MCF 10A (cell line): ENCODE measurements at places on chromosomes 6 and 20. TPM values are rescaled to one million over a fixed set of nuclear protein-coding genes. Genes with fewer than 3 reads are reported as not detected.

The NKX2-2 gene
- not detected in 2 replicates for total RNA-seq

The CCM2L gene
- total RNA-seq, result not detected in 2 replicates

The PCSK2 gene
- total RNA-seq, result not detected in 2 replicates

The RAB44 gene
- total RNA-seq, result 0.09 TPM in 1 of 2 replicates, not detected in the other

The SNX9 gene
- total RNA-seq, result 33.1 and 37.4 TPM in 2 replicates

The ADAM33 gene
- not detected in 2 replicates for total RNA-seq

The MEA1 gene
- 71.8 and 79.9 TPM in 2 replicates for total RNA-seq

The VSTM2L gene
- total RNA-seq, result 15.6 and 16.4 TPM in 2 replicates

The WFDC10B gene
- total RNA-seq, result not detected in 2 replicates

The RNF182 gene
- total RNA-seq, result not detected in 2 replicates

The SEMG1 gene
- not detected in 2 replicates for total RNA-seq

The HLA-DOA gene
- not detected in 2 replicates for total RNA-seq

The MEP1A gene
- not detected in 2 replicates for total RNA-seq

The FAXC gene
- 2.3 and 3.6 TPM in 2 replicates for total RNA-seq

The SAMD5 gene
- 2.3 and 2.6 TPM in 2 replicates for total RNA-seq

The SAMD3 gene
- total RNA-seq, result not detected in 2 replicates

The ULBP1 gene
- not detected in 2 replicates for total RNA-seq

The SMOC2 gene
- total RNA-seq, result not detected in 2 replicates

The FERMT1 gene
- total RNA-seq, result 25.5 and 43.1 TPM in 2 replicates

The GTF3C6 gene
- total RNA-seq, result 96.8 and 96.9 TPM in 2 replicates

The PBOV1 gene
- not detected in 2 replicates for total RNA-seq

The SAPCD1 gene
- total RNA-seq, result 4.3 and 5.1 TPM in 2 replicates

The LY6G6D gene
- total RNA-seq, result not detected in 2 replicates
